GM23338 (cell line): ENCODE measurements at places on chromosomes 1 and 21.

DNA sequence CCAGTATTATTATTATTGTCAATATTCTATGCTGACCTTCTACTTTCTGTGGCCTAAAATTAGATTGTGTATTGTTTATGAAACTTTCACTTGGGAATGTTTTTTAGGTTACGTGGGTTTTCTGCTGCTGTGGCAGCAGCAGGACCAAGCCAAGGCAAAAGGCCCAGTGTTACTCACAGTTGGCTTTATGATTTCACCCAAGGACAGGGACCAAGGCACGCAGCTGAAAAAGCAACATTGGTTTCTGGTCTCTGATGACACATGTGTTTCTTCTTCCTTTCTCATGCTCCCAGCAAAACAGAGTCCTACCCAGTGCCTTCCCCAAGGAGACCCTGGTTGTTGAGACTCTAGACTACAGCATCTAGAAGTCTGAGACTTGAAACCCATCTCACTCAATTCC lies 413.7 kb downstream of the SETD4 start:
- DNase-seq = no peak

DNA sequence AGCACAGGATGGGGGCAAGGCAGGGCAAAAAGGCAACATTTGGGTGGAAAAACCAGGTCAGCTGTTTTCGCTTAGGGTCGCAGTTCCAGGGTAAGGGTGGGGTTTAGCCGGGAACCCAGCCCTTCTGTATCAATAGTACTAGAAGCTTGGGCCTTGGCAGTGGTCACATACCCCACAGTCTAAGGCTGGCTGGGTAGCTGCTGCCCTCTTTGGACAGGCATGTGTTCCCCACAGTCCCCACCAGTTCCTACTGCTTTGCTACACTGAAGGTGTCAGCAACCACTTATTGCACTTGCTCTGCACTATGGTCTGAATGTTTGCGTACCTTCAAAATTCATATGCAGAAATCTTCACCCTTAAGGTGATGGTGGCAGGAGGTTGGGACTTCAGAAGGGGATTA lies 349.8 kb downstream of the LTN1 start:
- no peak for DNase-seq

DNA sequence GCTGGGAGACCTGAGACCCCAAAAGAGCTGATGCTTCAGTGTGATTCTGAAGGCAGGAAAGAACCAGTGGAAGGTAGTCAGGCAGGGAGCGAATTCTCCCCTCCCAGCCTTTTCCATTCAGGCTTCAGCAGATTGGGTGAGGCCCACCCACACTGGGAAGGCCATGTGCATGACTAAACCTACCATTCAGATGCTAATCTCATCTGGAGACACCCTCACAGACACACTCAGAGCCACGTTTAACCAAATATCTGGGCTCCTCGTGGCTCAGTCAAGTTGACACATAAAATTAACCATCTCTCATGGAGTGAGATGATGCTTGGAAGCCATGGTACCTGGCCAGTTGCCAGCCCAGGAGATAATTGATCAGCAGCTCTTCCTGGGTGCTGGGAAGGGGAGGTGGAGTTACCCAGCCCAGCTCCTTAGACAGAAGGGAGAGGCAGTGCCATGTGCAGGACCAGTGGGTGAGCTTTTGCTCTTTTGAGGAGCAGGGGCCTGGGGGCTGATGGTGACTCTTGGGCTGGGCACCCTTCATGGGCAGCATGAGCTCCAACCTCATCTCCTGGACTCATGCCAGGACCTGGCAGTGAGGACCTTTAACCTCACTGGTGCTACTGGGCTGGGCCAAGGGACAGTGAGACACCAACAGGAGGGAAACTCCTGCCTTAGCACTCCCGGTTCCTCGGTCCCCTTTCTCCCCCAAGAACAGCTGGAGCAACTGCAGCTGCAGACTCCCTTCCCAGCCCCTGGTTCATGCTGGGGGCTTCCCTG lies 89.0 kb upstream of the ACTL8 start:
- peak; percentile 26 for DNase-seq

- no peak for DNase-seq
Measured at GRCh38 chr1:116277840-116278540, 95.1 kb upstream of the ATP1A1 start.

GRCh38 chr1:31378001-31378400 lies 5.1 kb upstream of the FABP3 start:
- DNase-seq = no peak

GRCh38 chr1:165169729-165170128 lies 186.8 kb downstream of the LMX1A start:
- DNase-seq = no peak

DNA sequence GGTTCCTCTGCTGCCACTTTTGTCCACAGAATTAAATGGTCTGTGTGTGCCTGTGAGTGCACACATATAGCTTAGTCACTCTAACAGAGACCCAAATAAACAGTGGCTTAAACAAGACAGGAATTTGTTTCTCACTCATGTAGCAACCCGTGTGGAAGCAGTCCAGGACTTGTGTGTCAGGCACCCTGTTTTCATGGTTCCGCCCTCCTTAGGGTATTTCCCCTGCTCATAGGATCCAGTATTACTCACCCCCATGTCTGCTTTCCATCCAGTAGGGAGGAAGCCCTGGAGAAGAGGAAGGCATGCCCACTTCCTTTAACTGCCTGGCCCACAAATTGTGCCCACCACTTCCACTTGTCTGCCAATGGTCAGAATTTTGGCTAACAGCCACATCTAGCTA lies 41.3 kb upstream of the TACSTD2 start:
- DNase-seq = no peak

DNA sequence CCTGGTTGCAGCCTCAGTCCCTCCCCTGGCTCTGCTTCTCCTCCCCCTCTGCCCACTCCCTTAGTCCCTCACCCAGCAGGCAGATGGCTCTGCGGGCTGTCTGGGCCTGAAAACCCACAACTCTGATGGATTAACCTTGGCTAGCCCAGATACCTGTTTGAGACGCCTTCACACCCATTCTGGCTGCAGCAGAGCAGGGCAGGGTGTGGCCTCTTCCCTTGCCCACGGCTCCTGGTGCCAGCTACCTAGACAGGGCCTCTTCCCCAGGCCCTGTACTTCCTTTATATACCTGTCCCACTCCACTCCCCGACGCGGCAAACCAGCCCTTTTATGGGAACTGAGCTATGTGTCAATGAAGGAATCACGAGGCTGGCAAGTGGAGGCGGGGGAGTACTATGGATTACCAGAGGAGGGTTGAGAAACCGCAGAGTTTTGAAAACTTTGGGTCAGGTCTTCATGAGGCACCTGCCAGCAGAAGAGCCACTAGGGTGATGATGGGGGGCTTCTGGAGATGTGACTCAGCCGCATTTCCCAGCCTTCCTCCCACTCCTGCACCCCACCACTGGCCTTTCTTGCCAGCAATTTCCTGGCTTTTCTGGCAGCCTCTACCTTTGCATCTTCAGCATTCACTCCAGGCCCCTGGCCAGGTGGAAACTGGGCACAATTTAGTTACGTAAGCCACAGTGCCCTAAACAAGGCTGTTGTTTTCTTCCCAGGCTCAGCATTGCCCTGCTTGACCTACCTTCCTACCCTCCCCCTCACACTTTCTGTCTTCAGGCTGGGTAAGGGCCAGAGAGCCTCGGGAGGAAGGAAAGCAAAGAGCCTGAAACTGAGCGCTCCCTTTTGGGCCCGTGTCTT lies at the start of gene CHI3L1:
CHI3L1 (minus strand) TSS at position 259 of the 858 bp plus-strand sequence; CDS start at position 178, 81 bp downstream.
- DNase-seq = peak; percentile 44

DNA sequence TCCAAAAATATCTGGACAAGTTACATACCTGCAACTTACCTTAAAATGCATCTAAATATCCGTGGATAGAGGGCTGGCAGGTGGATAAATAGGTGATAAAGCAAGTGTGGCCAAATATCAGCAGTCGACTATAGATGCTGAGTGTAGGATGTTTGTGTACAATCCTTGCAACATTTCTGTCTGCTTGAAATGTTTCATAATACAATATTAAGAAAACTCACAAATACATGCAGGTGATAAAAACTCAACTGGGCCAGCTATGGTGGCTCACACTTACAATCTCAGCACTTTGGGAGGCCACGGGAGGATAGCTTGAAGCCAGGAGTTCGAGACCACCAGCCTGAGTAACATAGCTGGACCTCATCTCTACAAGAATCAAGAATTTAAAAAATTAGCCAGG lies 41.0 kb downstream of the ACTA1 start:
- DNase-seq = no peak

DNA sequence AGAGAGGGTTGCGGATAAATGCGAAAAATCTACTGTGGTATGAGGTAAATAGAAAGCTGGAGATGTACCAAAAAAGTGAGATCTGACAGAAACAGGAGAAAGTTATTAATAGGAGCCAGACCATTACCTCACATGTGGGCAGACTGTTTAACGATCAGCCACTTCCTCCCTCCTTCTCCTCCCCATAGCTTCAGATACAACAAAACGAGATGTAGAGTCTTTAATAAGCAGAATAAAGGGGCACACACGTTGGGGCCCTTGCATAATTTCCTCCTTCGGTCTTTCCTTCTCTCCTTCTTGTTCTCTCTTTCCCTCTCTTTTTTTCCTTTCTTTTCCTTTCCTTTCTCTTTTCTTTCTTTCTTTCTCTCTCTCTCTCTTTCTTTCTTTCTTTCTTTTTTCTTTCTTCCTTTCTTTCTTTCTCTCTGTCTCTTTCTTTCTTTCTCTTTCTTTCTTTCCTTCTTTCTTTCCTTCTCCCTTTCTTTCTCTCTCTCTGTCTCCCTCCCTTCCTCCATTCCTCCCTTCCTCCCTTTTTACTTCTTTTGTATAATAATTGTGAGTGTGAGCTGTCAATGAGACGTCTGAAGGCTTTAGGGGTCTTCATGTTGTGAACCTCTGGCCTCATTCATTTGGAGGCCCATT lies 242.1 kb downstream of the GRIK1 start:
- no peak for DNase-seq

DNA sequence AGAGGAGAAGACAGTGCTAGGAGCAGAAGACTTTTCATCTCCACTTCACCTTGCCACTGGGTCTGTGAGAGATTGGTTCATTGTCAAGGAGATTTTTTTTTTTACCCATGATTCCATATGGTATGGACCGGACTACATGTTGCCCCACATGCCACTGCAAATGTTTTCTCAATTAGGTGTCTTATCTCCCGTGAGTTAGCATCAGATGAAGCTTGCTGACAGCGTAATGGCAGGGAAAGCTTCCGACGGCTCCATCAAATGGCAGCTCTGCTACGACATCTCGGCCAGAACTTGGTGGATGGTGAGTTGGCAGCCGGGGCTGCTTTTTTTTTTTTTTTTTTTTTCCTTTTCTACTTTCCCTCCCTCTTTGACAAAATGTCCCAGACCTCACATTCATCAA lies 217.2 kb upstream of the NFIA start:
- DNase-seq = no peak

DNA sequence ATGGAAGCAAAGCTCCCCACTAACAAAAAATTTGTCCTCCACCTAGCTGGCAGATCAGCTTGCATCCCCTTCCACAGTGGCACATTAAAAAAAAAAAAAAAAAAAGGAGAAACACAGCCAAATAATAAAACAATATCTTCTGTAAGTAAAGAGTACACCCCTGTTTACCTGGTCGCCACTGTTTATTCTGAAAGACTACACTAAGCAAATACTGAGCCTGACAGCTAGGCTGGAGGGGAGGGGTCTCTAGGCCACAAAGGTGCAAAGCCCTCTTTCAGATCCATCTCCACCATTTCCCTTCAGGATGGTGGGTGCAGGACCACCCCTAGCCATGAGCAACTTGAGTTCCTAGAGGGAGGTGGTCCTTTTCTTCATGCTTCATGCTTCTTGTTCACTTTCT lies 22.8 kb upstream of the SLC45A3 start:
- DNase-seq = no peak

GRCh38 chr1:89971600-89971999 lies 23.3 kb upstream of the ZNF326 start:
- DNase-seq = no peak

DNA sequence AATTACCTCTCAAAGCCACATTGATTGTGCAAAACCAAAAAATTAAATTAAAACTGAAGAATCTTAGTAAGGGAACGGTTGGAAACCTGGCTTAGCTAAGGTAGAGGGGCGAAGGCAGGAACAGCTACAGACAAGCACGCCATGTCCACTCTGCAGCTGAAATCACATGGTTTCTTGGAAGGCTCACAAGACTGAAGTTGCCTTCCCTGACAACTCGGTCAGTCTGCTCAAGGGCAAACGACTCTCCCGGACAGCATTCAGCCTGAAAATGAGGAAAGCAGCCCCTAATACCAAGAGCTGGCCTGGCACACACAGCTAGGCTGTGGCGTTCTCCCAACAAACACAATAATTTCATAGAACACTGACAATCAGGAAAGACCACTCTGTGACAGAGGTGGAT lies 22.7 kb upstream of the BECN2 start:
- no peak for DNase-seq

DNA sequence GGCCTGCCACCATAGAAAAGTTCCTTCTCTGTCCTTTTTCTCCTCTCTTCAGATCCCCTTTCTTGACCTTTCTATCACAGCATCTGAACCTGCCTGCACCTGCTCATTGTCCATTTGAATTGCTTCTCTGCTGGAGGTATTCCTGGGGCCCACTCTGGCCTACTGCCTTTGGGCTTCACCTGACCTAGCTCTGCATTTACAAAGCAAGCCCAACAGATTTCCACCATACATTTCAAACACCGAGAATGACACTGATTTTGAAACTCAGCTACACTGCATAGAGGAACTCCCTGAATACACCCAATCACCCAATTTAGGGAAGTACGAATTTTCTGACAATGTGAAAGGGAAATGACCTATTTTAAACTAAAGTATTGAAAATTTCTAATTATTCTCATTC lies 284.5 kb upstream of the USP25 start:
- peak; percentile 68 for DNase-seq

DNA sequence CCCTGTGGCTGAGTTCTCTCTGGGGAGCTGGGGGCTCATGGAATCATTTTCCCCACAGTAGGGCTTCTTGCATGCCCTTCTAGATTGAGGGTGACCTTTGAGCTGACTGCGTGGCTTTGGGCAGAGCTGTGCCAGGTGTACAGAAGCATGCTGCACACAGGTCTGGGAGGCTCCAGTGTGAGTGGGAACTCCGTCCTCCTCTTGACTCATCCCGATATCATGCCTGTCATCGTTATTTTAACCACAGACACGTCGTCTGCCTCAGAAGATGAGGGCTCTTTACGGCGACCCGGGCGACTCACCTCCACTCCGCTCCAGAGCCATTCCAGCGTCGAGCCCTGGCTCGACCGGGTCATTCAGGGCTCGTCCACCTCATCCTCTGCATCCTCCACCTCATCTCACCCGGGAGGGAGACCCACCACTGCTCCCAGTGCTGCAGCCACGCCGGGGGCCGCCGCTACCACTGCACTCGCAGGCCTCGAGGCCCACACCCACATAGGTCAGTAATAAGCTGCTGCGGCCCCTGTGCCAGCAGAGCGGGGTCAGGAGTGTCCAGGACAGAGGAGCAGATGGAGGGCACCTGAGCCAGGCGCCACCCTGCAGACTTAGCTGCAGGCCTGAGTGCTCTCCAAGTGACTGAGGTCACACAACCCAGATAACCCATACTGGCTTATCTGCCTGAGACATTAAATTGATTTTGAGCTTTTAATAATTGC lies 39.8 kb downstream of the DIP2A start:
- no peak for DNase-seq
